Spleen (tissue), 13 donors: ENCODE measurements at places on chromosomes 3 and 15. TPM values are rescaled to one million over a fixed set of nuclear protein-coding genes. Genes with fewer than 3 reads are reported as not detected.

GRCh38 chr3:194373899-194374298 lies 4.4 kb upstream of the LRRC15 start:
- H3K4me3 ChIP-seq: no peak overlapping the region
- no peak overlapping the region for H3K27ac ChIP-seq
- H3K27me3 ChIP-seq: no peaks in the 10 kb centered on the region
- no peaks in the 10 kb centered on the region for H3K36me3 ChIP-seq

- H3K27ac ChIP-seq: peak overlapping the region; percentile 80
- DNase-seq: no peak
- H3K4me1 ChIP-seq: peaks cover 97% of the 10 kb centered on the region
- H3K36me3 ChIP-seq: no peaks in the 10 kb centered on the region
Measured at GRCh38 chr3:50620420-50620819, 3.5 kb downstream of the MAPKAPK3 start.

DNA sequence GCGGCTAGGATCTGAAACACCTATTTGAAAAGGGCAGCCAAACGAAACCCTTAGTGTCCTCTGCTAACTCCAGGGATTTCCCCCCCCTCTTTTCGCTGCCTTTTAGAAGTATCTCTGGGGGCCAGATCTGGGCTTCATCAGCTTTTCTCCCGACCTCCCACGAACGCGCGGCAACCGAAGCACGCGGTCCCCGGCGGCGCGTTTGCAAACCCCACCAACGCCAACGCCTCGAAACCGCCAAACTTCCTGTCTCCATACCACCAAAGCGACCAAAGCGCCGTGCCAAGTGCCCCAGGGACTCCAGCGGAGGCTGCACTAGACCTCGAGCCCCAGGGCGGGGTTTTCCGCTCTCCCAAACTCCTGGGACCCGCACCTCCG lies 155.8 kb upstream of the FRMD4B start:
- H3K36me3 ChIP-seq: no peaks in the 10 kb centered on the region
- H3K27ac ChIP-seq: peak overlapping the region; percentile 83
- peaks cover 36% of the 10 kb centered on the region for H3K4me1 ChIP-seq

- H3K36me3 ChIP-seq: no peaks in the 10 kb centered on the region
- no peaks in the 10 kb centered on the region for H3K27me3 ChIP-seq
- no peak overlapping the region for H3K4me3 ChIP-seq
- H3K27ac ChIP-seq: peak overlapping the region; percentile 50
Measured at GRCh38 chr3:195450731-195451229, 8.0 kb upstream of the ACAP2 start.

The RBM5 gene
- 190 TPM for polyA plus RNA-seq
